ENCODE measurements at places on chromosomes 3 and 15.

DNA sequence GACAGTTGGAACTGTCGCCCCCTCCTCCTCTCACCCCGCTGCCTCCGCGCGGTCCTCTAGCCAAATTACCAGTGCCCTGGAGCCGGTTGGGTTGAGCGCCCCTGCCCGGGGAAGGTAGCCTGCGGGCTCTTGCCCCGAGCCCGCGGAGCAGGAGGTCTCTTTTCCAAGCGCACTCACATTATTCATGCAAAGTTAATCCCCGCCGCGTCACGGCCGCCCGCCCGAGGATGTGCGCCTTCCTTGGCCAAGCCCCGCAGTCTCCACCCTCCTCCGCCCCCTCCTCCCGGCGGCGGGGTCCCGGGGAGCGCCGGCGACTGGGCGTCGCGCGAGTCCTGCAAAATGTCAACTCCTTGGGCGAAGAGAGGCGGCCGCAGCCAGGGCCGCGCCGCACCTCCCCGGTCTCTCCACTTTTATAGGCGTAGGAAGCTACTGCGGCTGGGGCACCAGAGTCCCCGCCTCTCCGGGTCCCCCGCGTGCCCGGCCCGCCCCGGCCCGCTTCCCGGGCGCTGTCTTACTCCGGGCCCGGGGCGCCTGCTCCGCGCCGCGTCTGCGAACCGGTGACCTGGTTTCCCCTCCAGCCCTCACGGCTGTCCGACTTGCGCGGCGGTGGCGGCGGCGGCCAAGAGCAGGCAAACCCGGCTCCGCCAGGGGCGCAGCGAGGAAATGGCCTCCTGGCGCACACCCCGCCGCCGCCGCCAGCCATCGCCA is at the start of gene THRB:
TSS of gene THRB (minus strand) at position 233 of the 708 bp plus-strand sequence.
- peak; percentile 8 for DNase-seq

DNA sequence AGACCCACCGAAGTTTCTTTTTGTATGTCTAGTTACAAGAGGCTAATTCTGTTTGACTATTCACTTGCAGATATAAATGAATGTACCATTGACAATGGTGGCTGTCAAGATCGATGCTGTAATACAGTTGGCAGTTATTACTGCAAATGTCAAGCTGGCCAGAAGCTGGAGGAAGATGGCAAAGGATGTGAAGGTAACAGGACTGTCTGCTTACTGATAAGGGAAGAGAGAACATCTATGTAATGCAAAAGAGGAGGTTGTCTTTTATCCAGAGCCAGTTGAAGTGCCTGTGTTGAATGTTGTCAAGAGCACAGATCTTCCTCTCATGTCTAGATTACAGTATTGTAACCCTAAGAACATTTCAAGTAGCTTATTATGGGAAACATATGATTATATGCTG is 549.5 kb upstream of the GOLIM4 start:
- no peak for DNase-seq

DNA sequence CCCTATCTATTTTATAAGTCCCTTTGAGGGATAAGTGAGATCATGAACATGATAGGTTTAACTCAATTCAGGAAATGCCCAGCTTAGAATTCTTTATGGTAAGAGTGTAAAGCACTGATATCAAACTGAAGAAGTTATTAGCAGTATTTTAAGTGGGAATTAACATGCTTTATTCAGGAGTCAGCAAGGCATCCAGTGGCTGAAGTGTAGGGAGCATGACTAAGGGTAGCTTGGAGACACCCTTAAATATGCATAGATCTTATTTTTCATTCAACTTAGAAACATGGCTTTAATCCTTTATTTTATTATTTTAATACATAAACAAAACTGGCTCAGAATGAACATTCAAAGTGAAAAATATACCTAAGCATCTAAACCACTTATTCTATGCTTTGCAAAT is 158.3 kb upstream of the LPP start:
- no peak for DNase-seq

- DNase-seq, result no peak
Observed at GRCh38 chr3:99639579-99639978, 1.2 kb downstream of the COL8A1 start.

DNA sequence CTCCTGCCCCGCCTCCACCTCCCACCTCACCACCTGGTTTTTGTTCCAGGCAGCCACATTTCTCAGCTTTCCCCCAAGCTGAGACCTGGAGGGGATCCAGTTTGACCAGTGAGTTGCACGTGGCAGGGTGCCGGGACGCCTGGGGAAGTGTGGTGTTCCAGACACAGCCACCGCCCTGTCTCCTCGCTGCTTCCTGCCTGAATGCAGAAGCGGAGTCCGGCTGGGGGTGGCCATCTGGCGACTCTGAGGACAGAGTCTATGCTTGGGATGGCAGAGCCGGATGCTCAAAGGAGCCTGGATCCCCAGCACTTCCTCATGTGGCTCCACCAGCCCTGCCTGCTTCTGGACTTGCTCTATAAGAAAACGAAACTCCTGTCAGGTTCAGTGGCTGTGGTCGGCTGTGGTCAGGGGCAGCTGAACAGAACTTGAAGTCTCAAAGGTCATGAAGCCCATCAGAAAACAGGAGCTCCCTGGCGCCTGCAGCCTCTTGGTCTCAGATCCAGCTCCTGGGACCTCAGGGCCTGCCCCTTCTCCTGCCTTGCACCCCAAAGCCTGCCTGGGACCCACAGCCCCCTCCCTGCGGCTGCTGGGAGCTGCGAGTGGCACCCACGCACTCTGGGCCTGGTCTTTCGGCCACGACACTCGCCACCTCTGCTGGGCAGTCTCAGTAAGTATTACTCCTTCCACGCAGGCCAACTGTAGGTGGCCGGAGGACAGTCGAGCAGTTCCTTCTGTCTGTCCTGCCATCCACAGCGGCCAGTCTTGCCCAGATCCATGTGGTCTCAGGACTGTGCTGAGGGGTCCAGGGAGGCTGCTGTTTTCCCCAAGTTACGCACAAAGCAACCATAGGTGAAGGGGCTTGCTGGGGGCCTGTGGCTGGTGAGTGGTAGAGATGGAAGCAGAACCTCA is 112.8 kb upstream of the MEF2A start:
- DNase-seq, result no peak

DNA sequence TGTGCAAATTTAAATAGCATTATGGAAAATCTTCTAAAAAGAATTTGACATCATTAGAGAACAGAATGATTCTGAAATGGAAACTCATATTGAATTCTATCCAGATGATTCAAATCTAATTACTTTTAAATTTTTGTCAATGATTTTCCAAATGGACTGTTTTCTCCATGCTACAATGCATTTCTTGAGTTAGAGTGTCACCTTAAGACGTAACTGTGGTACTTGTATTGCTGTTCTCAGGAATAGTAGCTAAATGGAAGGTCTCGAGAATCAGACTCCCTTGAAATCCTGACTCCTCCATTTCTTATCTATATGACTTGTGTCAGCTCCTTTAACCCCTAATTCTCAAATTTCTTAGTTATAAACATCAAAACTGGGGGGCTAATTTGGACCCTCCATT is 102.3 kb downstream of the P2RY1 start:
- no peak for DNase-seq

DNA sequence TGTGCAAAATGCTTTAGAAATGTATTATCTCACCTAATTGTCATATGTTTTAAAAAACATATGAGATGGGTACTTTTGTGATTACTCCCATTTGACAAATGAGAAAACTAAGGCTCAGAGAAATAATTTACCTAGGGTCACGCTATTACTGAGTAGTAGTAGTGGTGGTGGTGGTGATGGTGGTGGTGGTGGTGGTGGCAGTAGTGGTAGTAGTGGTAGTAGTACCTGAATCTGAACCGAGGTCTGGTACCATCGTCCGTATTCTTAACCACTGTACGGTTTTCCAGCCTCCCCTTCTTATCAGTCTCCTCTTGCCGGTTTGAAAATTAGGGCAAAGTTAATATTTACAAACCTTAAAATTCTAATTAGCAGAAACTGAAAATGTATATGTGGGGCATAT is 102.4 kb downstream of the KLHL25 start:
- DNase-seq, result no peak

GRCh38 chr3:37136067-37136466 is 38.3 kb downstream of the LRRFIP2 start:
- DNase-seq, result no peak

DNA sequence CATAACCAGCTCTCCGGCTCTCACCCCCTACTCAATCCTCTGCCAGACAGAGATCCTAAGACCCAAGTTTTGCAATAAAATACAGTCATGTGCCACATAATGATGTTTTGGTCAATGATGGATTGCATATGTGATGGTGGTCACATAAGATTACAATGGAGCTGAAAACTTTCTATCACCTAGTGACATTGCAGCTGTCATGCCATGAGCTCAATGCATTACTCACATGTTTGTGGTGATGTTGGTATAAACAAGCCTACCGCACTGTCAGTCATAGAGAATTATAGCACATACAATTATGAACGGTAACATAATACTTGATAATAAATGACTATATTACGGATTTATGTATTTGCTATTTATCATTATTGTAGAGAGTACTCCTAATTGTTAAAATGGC is 26.9 kb upstream of the SAMMSON start:
- DNase-seq, result no peak

DNA sequence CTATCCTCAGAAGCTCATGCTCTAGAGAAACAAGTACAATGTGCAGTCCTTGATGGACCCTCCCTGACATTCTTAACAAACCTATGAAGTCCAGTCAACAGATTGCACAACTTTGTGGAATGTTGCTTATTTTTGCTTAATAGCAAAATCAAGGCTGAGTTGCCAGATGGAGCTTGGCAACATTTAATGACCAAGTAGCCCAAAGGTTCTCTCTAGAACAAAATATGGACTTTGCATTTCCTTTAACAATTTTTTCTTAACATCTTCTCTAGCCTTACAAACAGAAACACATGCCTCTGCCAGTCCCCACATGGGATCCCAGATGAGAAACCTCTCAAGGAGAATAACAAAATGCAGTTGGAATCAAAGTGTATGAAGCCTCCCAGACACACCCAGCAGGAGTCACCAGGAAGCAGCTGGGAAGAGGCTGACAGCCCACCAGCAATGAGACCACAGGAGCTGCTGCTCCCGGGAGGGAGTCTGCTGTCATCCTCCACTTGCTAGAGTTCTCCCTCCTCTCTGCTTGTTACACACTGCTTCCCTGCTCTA is 422.5 kb upstream of the CDIN1 start:
- no peak for DNase-seq

- no peak for DNase-seq
Observed at GRCh38 chr3:50913260-50913659, 238.5 kb downstream of the DOCK3 start.

DNA sequence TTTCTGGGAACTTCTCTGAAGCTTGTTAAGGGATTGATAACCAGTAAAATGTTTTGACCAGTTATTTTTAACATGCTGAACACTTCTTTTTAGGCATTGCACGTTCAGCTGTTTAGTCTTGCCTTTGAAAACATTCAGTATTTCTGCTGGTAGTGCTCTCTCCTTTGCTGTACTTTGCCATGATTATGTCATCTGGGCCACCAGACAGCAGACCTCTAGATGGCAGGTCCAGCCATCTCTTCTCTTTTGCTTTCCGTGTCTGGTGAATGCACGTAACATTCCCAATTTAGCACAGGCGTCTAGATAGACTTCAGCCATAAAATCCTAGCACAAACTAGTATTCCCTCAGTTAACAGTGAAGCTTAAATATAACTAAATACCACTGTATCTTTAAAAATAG is 57.8 kb downstream of the RAB7A start:
- DNase-seq, result no peak

- no peak for DNase-seq
Observed at GRCh38 chr3:7194071-7194835, 333.3 kb downstream of the GRM7 start.

DNA sequence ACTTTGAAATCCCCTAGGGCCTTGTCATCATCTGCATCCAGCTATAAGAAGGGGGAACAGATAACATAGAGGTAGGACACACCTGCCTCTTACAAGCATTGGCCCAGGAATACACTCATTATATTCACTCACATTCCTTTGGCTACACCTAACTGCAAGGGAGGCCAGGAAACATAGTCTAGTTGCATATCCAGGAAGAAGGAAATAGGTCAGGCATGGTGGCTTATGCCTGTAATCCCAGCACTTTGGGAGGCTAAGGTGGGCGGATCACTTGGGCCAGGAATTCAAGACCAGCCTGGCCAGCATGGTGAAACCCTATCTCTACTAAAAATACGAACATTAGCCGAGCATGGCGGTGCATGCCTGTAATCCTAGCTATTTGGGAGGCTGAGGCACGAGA is 48.8 kb downstream of the GTPBP8 start:
- no peak for DNase-seq

GRCh38 chr3:5186089-5186857 is 1.2 kb upstream of the EDEM1 start:
- DNase-seq, result no peak

DNA sequence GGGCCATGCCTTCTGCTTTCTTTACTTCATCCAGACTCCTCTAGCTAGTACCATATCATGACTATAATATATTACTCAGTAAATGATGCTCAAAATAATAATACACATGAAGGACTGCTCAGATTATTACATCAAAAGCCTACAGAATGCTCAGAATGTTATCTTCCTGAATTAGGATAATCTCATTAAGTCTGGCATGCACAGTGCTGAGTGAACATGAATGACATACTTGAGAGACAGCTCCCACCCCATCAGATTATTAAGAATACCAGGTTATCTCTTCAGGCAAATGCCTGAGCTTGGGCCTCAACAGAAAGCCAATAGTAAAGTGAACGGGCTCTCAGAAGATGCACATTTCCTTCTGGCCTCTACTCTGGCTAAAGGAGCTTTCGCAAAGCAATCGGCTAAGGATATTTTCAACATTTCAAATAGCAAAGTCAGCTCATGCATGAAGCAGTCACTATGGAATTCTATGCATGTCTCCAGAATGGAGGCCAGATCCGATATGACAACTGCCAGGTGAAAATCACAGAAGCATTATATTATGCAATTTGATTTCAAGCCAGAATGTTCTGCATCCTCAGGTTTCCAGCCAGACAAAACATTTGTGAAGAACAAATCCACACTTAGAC is 122.6 kb downstream of the KCNMB2 start:
- no peak for DNase-seq

Measured in NCI-H510A (cell line).